ENCODE measurements at places on chromosomes 7 and 10.

GRCh38 chr7:151085329-151085690, 965 bp upstream of the AGAP3 start:
- DNase-seq, result no peak

- DNase-seq, result no peak
These were observed 83.4 kb downstream of the PON1 start for GRCh38 chr7:95240921-95241320.

GRCh38 chr10:33883881-33884280, 549.4 kb upstream of the NRP1 start:
- DNase-seq, result peak; percentile 79

- DNase-seq, result no peak
These were observed 107.8 kb downstream of the ARHGAP12 start for GRCh38 chr10:31820778-31821369.

DNA sequence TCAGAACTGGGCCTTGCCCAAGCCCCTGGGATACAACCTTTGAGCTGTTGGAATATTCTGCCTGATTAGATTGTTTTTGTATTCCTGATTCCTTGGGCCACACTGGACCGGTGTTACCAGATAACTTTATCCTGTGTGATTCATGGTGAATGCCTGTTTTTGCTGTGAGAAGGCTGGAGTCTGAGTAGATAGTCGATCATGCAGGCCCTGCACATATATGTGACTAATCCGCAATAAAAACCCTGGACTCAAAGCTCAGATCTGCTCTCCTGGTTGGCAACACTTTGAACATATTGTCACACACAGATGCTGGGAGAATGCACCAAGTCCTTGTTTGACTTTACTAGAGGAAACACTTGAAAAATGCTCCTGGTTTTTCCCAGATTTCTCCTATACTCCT, 183.9 kb upstream of the MBL2 start:
- peak; percentile 86 for DNase-seq

DNA sequence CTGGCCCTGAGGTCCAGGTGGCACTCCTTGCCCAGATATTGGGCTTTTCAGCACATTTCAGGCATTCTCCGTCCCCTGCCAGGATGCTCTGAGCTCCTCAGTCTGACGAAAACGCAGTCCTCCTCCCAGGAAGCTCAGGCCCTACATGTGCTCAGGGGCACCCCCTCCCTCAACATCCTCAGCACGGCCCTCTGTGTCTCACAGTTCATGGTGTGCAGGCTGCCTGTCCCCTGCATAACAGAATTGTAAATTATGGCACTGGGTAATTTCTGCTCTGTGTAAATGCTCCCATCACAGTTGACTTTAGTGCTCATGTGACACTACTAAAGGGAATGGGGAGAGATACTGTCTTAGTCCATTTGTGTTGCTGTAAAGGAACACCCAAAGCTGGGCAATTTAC, 563.8 kb downstream of the DNAJB6 start:
- no peak for DNase-seq

GRCh38 chr7:129213828-129214227, 11.0 kb upstream of the AHCYL2 start:
- peak; percentile 49 for DNase-seq

DNA sequence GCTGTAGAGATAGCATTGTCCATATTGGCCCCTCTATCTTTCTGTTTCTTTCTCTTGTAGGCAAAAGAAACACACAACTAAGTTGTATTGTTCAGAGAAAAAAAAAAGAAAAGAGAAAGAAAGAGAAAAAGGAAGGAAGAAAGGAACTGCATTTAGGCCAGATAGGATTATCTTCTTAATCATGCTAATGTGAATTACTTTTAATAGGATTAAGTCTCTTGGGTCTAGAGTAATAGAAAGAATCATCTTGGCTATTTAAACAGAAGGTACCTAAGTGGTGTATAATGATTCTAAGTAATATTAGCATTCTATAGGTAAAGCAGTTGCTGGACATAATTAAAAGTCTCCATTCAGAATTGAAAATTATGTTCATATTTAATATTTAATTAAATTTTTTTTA, 42.2 kb downstream of the GPR85 start:
- DNase-seq, result no peak

DNA sequence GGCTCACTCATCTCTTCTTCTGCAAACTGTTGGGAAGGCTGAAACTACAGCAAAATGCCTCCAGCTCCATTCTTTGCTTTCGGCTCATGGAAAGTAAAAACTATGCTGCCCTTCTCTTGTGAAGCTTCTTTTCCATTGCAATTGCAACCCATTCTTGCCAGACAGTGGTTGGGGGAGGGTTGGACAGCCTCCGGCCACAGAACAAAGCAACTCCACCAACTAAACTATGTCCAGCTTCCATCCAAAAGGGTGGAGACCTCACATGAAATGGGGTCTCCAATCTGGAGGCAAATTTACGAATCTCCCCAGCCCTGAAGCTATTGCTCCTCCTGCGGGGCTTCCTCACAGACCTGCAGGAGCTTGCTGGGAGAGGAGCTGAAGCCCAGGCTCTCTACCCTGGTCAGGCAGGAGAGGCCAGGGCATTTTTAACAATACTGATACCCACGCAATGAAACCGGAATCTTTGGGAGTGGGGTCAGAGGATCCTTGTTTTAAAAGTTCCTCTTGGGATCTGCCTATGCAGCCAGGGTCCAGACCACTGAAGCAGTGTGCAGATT, 549 bp downstream of the GPNMB start:
- peak; percentile 11 for DNase-seq

- DNase-seq, result peak; percentile 16
These were observed 354.0 kb downstream of the ARL4A start for GRCh38 chr7:13041368-13041988.

GRCh38 chr7:46257761-46258448, 336.8 kb upstream of the IGFBP3 start:
- DNase-seq, result peak; percentile 91

DNA sequence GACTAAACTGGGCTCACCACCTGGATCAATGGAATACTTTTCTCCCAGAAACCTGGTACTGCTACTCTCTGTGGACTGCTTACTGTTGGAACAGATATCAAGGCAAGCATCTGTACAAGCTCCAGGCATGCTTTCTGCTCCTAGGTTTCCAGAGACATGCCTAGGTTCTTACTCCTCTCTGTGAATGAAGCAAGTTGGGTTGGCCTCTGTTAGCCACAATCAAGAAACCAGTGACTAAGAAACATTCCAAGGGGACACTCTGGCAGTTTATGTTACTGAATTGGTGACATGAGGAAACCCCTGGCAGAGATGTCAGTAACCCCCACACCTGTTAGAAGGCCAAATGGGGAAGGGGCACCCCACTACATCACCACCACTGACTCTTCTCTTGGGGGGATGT, 121.9 kb downstream of the GFRA1 start:
- peak; percentile 50 for DNase-seq

DNA sequence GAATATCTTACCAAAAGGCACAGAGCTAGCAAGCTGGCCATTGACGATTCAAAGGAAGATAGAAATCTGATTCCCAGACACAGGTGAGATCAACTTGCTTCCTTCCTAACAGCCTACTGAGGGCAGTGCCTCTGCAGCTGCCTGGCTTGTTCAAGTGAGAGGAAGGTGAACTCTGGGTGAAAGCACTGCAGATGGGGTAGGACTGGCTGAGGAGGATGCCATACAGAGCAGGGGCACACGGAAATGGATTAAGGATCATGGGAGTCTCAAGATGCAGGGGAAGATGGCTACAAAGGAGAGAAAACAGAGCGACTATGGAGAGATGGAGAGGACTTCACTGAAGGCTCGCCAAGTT, 34.4 kb upstream of the GPAM start:
- DNase-seq, result no peak

- DNase-seq, result peak; percentile 86
These were observed 52.5 kb upstream of the NFKB2 start for GRCh38 chr10:102342958-102343357.

DNA sequence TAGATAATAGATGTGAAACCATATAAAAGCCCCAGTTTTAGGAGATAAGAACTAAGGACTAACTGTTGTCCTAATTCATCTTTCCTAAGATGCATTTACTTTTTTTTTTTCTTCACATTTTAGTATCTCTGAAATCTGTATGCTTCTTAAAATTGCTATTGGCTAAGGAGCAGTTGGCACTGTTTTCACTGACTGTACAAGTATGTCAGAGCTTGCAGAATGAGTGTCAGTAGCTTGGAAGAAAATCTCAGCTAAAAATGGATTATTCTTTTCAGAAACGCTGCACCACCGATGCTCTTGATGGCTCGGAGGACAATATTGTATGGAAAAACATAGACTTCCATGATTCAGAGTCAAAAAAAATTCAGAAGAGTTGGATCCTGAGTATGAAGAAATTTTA, 91.1 kb upstream of the DNAJB12 start:
- no peak for DNase-seq

DNA sequence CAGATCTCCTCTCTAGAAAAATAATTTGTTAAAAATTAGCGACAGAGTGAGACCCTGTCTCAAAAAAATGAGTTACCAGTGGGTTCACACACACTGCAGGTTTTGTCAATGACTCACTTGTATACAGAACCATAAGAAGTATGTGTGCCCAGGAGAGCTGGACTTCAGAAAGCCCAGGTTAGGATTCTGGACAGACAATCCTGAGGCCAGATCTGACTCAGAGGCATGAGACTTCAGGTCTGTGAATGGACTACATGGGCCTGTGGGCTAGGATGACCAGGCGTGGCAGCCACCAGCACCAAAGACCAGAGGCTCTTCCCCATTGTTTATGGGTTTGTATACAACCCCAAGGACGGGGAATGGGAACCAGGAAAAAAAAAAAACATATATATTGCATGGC, 9.3 kb upstream of the ZNF438 start:
- DNase-seq, result peak; percentile 69

DNA sequence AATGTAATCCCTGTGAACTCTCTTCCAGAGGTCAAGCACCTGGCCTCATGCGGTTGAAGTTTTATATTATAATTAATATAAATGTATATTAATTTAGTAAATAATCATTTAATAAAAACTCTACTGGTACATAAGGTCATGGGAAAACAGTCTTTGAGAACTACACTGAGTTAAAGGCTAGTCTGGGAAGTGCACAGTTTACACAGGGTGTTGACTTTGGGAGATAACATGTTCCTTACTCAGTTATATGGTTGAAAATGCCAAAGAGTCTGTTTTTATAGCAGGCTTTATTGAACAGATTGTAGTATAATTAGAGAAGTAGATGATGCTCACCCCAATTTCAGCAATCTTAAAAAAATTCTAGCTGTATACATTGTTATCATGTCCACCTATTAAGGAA, 735.9 kb downstream of the GATA3 start:
- no peak for DNase-seq

DNA sequence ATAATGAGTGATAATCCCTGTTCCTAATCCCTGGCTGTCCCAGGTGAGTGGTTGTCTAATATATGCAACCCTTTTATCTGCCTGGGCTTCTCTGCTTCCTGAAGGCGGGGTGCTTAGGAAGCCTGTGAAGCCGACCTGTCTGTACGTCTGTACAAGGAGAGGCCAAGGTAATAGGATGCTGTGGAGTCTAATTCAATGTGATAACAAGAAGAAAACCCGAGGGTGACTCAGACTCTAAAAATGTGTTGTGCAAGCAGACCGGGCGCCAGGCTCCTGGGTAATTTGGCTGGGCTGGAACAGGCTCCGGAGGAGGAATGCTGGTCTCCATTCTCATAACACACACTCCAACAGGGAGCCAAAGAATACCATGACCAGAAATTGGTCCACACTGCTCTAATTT, 43.6 kb downstream of the THNSL1 start:
- peak; percentile 87 for DNase-seq

- no peak for DNase-seq
These were observed 173.9 kb downstream of the RNLS start for GRCh38 chr10:88409236-88409635.

- peak; percentile 89 for DNase-seq
These were observed 494 bp downstream of the REPIN1 start for GRCh38 chr7:150368884-150369747.

DNA sequence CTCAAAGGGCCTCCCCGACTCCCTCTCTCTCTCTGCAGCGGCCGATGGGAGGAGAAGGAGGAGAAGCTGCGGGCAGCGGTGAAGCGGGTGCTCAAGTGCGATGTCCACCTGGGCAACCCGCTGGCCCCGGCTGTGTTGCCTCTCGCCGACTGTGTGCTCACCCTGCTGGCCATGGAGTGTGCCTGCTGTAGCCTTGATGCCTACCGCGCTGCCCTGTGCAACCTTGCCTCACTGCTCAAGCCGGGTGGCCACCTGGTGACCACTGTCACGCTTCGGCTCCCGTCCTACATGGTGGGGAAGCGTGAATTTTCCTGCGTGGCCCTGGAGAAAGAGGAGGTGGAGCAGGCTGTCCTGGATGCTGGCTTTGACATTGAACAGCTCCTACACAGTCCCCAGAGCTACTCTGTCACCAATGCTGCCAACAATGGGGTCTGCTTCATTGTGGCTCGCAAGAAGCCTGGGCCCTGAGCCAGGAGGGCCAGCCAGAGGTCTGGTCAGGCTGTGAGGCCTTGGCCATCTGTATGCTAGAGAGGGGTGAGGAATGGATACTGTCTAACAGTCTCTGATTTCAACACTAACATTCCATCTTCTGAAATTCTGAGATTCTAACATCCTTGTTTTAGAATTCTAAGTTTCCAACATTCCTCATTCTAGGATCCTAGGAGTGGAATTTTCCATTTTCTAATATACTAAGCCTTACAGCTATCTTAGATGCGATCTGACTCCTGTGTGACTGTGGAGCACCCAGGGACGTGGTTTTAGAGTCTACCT, 3.6 kb downstream of the INMT start:
- no peak for DNase-seq

GRCh38 chr7:48090095-48090805, 1.2 kb downstream of the UPP1 start:
- peak; percentile 72 for DNase-seq

DNA sequence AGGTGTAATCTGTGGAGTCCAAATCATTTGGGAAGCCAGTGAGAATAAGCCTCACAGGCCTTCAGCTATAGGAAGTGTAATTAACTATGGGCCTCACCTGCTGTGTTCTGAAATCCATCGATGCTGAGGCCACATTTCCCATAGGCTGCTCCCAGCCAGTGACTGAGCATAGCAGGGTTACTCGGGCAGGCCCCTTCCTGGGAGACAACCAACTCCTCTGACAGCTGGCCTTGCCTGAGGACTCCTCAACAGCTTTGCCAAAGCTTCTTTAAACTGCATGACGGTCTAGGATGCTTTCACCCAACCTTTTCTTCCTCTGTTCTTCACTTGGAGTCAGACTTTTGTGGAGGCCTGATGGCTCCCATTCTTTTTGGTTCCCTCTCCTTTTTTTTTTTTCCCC, 63.8 kb upstream of the SMNDC1 start:
- DNase-seq, result no peak

Data from kidney tubule cell (primary cell).